ENCODE measurements at places on chromosomes 11 and 22. TPM values are rescaled to one million over a fixed set of nuclear protein-coding genes. Genes with fewer than 3 reads are reported as not detected.
A peak's percentile ranks its signal among the peaks of the same experiment; 100 is the strongest.

GRCh38 chr22:32326647-32327046, 31.0 kb upstream of the RFPL3 start:
- no peak for DNase-seq

- no peak for DNase-seq
These were observed 4.2 kb downstream of the THY1 start for GRCh38 chr11:119418759-119419158.

GRCh38 chr22:34108168-34108567, 187.9 kb upstream of the LARGE1 start:
- no peak for DNase-seq

GRCh38 chr11:12154871-12155668, 44.7 kb downstream of the MICAL2 start:
- no peak for DNase-seq

DNA sequence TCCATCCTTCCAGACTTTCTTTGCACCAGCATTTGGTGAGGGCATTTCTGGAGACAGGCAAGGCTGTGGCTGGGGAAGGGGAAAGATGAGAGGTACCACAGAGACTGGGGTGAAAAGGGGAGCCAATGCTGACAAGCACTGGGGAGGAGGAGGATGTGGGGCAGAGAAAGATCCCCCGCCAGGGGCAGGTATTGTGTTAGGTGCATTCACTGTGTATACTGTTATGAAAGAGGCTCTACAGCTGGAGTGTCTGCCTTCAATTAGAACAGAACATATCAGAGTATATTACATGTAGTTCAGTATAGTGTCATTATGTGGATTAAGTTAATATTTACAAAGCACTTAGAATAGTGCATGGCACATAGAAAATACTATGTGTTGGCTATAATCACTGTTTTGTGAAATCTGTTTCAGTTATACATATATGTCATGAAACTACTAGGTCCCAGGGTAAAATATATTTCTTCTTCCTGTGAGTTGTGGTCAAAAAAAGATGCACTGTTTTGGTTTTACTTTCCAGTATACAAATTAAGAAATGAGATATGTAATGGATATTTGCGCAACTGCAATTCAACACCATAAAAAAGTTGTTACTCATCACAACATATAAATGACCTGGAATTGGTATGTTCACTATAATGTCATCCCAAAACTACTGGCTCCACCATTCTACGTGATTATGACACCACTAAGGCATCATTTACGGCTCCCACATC, 8.4 kb downstream of the MSANTD2 start:
- no peak for DNase-seq

DNA sequence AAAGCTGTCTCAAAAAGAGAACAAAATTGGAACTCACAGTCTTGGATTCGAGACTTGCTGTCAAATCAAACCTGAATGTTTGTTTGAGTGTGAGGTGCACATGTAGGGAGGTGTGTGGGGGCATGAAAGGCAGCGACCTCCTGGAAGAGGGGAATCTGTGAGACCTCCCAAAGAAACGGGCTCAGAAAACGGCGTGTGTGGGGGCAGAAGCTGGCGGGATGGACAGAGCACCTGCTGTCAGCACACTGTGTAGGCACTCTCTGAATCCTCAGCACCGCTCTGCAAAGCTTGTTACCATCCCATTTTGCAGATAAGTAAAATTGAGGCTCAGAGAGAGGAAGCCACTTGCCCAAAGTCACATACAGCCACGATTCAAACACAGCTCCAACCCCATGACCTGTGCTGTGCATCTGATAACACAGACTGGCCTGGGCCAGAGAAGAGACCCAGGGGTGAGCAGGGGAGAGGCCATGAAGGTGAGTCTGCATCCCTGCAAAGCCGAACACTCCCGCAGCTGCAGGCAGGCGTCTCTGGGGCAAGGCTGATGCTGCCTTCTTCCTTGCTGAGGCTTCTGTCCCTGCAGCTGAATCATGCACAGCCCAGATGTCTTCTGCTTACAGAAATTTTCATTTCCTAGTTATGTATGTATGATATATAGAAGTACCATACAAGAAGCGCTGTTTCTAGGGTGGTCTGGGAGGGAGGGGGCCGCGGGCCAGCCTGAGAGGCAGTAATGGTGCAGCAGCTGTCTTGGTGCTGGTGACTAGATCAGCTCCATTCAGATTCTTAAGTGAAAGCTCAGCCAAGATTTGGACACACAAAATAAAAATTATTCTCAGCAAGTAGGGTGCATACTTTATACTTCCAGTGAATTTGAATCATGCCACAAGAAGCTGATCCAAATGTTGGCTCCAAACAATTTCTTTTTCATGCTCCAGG, 67.3 kb upstream of the SHISAL1 start:
- DNase-seq: no peak

- DNase-seq: no peak
These were observed 18.4 kb downstream of the DKK3 start for GRCh38 chr11:11989774-11990744.

GRCh38 chr22:44274918-44275630, 37.7 kb downstream of the SHISAL1 start:
- no peak for DNase-seq

- no peak for DNase-seq
These were observed 29.3 kb downstream of the MED15 start for GRCh38 chr22:20536590-20537324.

DNA sequence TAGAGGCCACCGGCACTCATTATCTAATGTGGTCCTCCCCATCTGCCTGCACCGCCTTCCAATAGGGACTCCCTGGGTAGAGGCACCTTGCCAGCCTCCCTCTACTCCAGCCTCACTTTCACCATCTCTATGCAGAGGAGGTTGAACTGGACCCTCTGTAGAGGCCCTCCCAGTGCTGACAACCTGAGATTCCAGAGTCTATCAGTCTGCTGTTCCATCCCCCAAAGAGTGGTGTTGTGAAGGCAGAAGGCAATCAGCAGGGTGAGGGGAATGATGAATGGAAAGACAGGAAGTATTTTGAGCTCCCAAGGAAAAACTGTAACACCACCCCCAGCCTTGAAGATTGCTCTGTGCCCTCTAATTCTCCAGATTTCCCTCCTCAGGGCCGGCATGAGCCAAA, 77.9 kb downstream of the THAP12 start:
- DNase-seq: no peak

DNA sequence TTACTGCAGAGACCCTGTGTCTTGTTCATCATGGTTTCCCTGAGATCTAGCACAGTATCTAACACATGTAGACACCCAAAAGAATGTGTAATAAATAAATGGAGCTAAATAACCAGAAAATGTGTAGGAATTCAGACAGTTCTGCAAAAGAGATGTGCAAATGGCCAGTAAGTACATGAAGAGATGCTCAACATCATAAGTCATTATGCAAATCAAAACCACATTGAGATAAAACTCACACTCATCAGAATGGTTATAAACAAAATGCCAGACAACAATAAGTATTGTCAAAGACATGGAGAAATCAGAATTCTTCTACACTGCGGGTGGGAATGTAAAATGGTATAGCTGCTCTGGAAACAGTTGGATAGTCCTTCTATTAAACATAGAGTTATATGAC, 88.5 kb downstream of the RBFOX2 start:
- DNase-seq: no peak

DNA sequence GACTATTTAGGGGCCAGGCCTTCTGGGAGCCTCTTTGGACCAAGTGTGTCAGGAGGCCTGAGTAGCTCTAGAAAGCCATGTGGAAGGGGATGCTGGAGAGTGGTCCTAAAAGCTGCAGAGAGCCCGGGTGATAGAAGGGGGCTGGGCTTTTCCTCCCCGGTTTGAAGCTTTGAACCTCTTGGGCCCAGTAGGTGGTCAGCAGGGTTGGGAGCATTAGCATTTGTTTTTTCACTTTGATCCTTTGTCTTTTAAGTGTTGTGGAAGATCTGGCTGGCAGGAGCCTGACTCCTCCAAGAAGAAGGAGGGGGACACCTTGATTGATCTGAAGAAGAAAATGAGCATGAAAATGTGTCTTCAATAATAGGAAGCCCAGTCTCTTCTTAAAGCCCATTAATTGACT, 596.6 kb downstream of the INSC start:
- no peak for DNase-seq

GRCh38 chr11:48341466-48341865, 16.7 kb downstream of the OR4C3 start:
- DNase-seq: peak; percentile 50

DNA sequence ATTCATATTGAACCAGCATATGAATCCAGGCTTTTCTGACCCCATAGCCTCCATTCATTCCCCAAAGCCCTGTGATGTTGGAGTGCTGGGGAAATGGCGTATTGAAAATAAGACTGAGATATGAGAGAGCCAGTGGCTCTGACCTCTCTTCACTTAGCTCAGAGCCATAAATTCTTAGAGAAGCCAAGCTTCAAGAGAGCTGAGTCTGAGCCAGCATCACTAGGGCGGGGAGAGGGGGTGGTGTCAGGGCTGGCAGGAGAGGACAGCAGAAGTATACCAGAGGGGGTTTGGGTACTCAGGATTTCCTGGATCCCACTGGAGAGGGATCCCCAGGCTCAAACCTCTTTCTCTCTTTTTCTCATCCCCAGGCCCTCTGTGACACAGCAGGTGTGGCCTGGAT, 16.7 kb upstream of the MOGAT2 start:
- DNase-seq: no peak

DNA sequence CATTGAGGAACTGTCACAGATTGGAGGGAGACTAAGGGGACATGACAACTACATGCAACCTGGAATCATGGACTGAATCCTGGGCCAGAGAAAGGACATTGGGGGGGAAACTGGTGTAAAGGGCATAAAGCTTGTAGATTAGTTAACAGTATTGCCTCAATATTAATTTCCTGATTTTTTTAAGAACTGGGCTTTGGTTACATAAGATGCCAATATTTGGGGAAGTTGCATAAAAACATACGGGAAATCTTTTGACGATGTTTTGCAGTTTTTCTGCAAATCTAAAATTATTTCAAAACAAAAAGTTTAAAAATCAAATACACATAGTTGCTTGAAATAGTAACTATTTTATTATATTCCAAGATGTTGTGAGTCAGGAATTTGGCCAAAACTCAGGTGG, 2.9 kb upstream of the FOLR3 start:
- DNase-seq: no peak

DNA sequence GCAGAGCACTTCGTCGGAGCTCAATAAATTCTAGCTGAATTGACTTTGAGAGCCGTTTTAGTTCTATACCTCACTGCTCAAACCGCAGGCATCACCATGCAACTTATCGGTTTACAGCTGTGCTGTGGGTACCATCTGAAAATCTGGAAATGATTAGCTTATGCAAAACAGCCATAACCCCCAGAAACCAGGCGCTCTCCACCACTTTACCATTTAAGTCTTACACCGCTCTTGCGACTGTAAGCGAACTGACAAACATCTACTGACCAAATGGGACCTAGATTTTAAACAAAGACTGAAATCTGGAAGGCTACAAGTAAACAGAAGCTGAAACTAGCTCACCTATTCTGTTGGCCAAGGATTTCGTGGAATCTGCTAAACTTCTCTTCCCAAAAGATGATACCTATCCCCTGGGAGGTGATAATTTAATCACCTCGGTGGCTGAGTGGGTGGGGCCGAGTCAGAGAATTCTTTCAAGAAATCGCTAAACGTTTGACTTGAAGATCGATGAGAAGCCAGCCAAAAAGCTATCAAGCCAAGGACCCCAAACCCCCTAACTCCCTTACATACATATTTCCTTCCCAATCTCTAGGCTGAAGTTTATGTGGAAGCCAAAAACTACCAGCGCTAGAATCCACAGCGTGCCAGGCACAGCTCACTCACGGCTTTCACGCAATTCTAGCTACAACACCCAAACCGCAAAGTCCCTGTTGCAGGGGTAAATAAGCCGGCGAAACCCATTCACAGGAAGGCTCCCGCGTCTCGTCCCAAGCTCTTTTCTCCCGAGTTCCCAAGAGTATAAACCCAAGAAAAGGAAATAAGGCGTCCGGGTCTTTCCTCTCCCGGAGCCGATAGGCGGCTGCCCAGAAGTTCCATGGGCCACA, 644 bp downstream of the SPTY2D1 start:
- DNase-seq: no peak

DNA sequence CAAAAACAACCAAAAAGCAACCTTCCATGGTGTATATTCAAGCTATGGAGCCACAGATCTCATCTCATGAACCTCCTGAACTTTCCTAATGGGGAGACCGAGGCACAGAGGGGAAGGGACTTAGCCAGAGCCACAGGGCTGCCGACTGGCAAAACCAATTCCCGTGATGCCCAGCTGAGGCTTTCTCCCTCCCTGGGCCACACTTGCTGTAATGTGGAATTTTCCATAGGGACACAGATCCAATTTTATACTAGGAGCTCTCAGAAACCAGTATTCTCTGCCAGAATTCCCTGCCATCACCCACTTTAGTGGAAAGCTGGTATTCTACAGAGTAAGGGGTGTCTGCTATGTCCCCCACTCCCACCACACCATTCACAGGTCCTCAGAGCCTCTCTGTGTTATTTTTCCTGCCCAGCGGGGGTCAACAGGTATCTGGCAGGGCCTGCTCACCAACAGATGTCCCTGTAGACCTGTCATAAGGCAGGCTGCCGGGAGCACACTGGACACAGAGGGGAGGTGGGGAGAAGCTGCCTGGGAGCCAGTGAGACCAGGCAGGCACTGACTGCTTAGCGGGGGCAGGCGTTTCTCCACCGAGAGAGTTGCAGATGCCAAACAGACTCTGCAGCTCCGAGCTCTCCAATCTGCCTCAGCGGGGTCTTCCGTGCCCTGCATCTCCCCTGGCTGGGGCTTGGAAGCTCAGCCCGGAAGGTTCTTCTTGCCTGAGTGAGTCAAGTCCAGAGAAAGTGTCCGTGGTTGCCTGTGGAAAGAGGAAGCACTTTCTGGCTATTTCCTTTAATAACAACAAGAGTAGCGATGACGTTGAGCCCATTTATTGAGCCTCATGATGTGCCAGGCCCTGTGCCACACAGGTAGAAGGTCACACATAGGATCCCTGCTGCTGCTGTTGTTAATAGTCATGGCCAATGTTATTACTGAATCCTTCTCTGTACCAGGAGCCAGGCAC, 26.3 kb downstream of the RPS6KA4 start:
- DNase-seq: no peak

DNA sequence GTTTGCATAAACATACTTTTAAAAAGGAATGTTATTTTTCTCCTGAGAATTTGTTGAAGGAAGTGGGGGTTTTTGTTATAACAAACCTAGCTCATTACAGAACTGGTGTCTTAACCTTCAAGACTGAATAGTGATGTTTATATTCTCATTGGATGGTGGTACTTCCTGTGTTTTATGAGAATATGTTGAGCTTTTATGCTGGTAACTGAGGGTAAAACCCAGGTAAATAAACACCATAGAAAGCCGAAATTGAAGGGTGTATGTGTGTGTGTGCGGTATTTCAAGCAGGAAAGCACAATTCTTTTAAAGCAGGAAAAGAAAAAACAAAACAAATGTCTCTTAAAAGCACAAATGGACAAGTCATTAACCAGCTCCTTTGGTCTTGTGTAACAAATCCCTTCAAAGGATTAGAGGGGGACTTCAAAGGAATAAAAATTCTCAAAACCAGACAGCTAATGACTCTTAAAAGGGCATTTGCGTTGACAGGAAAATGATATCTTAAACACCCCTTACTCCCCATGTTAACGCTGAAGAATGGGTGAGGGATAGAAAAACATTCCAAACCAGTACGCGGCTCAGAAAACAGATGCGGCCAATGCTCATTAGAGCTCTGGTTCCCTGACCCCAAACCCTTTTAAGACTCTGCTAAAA, 23.8 kb downstream of the LMO2 start:
- DNase-seq: no peak

Gene MPZL3
- total RNA-seq: 29.9 TPM

Gene MRGPRX4
- total RNA-seq: not detected

Gene SULT4A1
- not detected for total RNA-seq

Gene MS4A7
- total RNA-seq: 1.6 TPM

Gene APOA4
- total RNA-seq: not detected

Gene OR4D5
- total RNA-seq: not detected

Gene EMID1
- total RNA-seq: not detected

Gene INS
- total RNA-seq: not detected

Gene FADS3
- 5.9 TPM for total RNA-seq

Gene RIBC2
- not detected for total RNA-seq

Gene OR10D3
- total RNA-seq: not detected

Gene FIBIN
- total RNA-seq: not detected
